ENCODE measurements at places on chromosomes 5 and 9.
A peak's percentile ranks its signal among the peaks of the same experiment; 100 is the strongest.

GRCh38 chr5:65553941-65554340 is 9.0 kb downstream of the CENPK start:
- no peak for DNase-seq

DNA sequence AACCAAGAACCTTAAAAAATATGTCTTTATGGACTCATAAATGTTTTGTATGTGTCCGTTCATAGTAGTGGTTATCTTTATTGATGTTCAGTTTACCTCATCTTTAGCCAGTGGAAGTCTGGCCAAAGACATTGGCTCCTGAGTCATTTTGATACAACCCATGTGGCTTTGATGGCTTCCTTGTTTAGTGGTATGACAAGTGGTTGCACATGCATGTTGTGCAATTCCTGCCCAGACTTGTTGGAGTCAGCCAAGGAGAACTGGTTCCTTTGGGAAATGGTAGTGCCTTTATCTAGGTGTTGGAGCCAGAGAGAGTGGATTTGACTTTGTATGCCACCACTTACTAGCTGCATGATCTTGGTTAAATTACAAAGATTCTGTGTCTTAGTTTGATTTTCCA is 94.3 kb downstream of the RPS23 start:
- DNase-seq: peak; percentile 34

DNA sequence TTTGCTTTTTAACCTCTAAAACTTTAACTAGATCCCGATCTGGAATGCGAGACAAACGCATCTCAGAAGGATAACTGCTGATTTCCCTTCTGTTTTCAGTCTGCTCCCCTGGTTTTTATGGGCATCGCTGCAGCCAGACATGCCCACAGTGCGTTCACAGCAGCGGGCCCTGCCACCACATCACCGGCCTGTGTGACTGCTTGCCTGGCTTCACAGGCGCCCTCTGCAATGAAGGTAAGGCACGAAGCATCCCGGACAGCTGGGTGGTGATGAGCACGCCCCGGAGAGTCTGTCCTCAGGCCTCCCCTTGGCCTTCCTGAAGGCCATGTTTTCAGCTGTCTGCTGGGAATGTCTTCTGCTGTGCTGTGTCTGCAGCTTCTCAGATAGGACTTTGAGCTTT is 82.9 kb upstream of the PRRC1 start:
- DNase-seq: no peak

- DNase-seq: no peak
Observed at GRCh38 chr9:68683433-68683832, 21.6 kb upstream of the PIP5K1B start.

- DNase-seq: no peak
Observed at GRCh38 chr5:135069895-135070657, 36.0 kb upstream of the PITX1 start.

- no peak for DNase-seq
Observed at GRCh38 chr5:171957591-171958251, 48.7 kb downstream of the FBXW11 start.

DNA sequence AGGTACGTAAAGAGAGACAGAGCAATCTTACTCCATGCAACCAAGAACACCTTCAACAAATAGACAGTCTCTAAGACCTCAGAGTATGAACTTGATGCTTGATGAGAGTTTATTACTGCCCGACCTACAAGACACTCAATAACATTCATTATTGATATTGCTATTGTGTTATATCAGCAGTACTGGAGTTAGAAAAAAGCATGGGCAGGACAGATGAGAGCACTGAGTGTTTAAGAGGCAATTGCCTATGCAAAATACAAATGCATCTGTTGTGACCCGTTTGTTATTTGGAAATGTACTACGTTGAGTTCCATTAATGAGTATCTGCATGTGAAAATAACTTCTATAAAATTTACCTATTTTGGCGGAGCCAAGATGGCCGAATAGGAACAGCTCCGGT is 8.1 kb upstream of the MARCOL start:
- no peak for DNase-seq

DNA sequence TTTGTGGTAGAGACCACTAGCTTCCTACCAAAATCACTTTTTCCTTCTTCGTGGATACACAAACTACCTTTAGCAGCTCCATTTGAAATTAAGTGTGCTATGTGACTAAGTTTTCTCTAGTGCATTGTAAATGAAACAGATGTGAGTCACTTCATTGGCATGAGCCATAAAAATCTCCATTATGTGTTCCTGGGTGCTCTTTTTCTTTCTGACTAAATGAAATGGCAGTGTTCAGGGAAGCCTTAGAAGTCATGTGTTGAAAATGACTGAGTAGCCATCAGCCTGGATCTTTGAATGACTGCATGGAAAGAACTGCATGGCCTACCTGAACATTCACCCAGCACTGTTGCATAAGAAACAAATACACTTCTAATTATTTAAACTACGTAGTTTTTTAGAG is 107.9 kb downstream of the NDUFAF2 start:
- no peak for DNase-seq

DNA sequence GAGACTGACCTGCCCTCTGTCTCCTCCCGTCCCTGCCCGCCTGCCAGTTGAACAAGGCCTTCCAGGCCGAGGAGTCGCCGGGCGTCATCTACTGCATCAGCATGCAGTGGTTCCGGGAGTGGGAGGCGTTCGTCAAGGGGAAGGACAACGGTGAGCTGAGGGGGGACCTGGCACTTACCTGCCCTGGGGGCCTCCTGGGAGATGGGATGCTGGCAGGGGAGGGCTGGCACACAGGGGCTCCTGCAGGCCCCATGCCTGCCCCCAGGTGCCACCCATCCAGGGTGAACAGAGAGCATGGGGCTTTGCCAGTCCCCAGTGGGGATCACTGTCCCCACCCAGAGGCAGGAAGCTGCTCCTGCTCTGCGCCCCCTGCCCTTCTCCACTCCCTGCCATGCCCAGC is 43.0 kb downstream of the USP20 start:
- no peak for DNase-seq

GRCh38 chr5:179243333-179243732 is 101.9 kb downstream of the ADAMTS2 start:
- no peak for DNase-seq
